ENCODE measurements at places on chromosomes 6 and 20.

DNA sequence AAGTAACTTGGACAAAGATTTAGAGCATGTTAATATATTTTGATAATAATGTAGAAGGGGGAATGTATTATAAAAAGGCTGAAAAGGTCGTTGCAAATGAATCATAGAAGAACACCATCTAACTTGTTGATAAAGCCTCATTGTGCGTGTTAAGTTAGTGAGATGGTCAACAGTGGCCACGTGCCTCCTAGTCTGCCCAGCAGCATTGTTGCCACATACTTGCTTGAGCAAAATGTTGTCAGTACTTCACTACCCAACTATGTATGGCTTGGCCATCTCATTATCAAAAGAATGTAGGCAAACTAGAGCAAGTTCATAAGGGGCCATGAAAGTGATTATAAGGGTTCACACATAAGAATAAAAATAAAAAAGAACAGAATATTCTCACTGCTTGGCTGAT, 84.6 kb downstream of the PHACTR1 start:
- DNase-seq, result no peak

DNA sequence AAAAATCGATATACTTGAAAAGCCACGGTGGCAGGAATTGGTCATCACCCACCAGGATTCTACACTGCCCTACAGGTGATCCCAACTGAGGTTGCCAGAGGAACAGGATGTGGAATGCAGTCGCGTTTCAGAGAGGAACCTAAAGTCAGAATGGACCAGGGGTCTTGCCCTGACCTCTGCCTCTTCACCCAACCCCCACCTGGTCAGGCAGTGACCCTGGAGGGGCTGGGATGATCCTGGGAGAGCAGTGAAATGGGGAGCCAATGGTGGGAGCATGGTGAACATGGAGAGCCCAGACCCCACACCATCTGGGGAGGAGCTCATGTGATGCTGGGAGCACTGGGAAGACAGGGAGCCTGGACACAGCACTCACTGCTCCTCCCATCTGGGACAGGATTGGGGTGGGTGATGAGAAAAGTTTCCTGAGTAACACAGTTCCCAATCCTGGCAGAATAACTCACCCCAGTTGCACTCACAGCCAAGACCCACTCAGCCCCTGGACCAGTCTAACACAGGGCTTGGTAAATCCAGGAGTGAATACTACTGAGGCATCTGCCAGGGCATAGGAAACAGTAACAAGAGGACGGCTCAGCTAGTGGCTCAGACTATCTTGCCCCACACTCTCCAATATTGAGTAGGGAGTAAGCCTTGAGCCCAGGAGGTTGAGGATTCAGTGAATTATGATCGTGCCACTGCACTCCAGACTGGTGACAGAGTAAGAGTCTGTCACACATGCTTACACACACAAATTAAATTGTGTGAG, 1.7 kb upstream of the ULBP2 start:
- DNase-seq, result no peak

DNA sequence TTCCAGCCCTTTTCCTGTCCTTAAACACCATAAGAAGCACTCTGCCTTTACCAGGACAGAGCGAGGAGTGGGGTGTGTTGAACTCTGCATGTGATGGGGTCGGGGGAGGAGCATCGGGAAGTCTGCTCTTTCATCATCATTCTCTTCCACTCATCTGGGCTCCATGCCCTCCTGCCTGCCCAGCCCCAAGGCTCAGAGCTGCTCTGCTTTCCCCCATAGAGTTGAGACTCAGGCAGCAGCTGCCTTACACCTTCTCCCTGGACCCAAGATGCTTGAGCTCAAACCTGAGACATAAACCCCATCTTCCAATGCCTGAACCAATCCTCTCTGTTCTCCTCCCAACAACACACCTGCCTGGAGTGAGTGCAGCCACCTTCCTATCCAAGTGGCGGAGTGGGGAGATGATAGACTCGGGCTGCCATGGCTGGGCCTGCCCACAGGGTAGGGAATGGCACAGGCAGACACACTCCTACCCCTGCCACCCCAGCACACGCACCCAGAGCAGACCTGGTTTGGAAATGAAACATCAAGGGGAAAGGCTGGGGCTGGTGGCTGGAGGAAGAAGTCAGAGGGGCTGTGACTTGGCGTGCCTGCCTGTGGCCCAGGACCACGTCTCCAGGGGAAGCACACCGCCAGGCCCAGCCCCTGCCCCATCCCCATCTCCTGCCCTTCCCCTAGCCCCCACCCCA, 28.4 kb downstream of the TFEB start:
- no peak for DNase-seq

DNA sequence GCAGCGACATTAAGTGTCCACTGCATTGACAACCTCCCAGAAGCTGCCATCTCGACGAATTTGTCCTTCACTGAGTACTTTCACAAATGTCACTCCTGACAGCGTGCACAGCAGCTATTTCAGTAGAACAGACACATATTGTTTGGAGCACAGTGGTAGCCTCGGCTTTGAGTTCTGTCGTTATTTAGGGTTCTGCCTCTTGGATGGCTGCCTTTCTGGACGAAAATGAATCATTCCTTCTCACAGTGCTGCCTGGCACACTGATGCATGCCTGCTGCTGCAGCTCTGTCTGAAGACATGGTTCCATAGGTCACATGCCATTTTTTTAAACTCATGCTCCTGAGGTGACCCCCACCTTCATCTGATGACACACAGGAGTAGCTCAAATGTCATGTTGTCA, 477.0 kb downstream of the C6orf118 start:
- no peak for DNase-seq

DNA sequence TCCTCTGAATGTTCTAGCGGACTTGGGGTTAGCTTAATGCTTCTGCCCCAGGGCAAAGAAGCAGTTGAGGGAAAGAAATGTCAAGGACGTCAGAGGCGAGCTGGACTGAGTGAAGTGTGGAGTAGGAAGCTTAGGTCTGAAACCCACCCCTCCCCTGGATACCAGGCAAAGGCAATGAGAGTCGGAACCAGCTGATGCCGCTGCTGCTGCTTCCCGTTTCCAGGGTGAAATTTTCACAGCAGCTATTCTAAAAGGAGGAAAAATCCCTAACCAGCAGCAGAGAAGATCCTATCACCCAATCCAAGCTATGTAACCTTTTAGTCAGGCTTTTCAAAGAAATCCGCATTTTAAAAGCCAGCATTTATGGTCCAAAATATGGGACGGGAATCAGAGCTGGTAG, 564.3 kb downstream of the LMBRD1 start:
- no peak for DNase-seq

GRCh38 chr20:24955045-24955444, 6.0 kb downstream of the CST7 start:
- DNase-seq, result no peak

- no peak for DNase-seq
Measured at GRCh38 chr6:235763-236360, 56.4 kb upstream of the DUSP22 start.

DNA sequence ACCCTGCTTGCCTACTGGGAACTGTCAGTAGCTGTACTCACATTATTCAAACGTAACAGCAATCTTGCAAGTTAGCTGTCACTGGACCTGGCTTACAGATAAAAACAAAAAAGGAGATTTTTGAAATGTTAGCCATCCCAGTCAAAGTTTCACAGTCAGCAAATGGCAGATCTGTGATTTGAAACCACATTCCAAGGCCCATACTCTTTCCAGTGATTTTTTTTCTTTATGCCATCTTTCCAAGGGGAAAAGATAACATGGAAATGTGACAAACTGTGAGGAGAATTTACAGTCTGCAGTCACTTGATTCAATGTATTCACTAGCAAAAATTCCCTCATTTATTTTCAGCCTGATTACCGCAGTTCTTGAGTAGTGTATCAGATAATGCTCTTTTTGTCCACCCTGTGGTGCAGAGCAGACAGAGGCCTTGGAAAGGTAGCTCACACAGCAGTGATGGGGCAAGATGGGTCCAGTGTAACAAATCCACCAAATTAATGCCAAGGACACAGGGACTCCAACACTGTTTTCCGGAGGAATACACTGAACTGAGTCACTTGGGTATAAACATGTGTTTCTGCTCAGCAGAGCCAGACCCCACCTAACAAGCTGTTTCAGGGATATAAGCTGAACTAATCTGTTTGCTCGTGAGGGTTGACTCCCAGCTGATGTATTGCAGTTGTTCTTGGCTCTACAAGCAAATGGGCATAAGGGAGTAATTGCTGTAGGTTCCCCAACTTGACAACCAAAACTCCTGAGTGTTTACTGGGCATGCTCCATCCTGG, 49.9 kb upstream of the ADGRF1 start:
- DNase-seq, result no peak

- DNase-seq, result no peak
Measured at GRCh38 chr20:458776-459175, 3.6 kb downstream of the TBC1D20 start.

DNA sequence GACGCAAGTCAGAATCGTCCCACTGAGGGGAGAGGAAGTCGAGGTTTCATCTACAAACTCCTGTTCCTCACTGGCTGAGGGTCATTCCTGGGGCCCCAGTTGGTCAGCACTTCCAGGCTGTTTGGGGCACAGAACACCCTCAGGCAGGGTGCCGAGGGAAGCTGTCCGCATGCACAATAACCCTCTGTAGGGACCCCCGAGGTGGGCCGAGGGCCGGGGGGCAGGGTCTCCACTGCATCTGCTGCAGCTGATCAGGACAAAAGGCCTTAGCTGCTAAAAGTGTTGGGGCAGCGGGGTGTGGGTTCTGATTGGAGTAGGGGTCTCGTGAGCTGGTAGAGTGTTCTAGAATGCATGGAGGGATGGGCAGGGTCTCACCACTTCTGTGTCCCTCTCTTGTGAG, 125.1 kb downstream of the TOX2 start:
- no peak for DNase-seq

DNA sequence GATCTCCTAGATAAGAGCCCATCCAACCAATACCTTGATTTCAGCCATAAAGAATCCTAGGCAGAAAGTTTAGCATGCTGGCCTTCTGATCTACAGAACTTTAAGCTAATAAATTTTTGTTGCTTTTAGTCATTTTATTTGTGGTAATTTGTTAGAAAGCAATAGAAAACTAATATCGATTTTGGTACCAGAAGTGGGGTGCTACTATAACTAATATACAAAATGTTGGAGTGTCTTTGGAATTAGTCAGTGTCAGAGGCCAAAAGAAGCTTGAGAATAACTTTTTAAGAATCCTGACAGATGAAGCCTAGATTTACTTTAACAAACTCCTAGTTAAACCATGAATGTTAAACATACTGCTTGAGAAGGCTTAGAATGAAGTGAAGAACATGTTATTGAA, 83.6 kb upstream of the HSF2 start:
- DNase-seq, result no peak

DNA sequence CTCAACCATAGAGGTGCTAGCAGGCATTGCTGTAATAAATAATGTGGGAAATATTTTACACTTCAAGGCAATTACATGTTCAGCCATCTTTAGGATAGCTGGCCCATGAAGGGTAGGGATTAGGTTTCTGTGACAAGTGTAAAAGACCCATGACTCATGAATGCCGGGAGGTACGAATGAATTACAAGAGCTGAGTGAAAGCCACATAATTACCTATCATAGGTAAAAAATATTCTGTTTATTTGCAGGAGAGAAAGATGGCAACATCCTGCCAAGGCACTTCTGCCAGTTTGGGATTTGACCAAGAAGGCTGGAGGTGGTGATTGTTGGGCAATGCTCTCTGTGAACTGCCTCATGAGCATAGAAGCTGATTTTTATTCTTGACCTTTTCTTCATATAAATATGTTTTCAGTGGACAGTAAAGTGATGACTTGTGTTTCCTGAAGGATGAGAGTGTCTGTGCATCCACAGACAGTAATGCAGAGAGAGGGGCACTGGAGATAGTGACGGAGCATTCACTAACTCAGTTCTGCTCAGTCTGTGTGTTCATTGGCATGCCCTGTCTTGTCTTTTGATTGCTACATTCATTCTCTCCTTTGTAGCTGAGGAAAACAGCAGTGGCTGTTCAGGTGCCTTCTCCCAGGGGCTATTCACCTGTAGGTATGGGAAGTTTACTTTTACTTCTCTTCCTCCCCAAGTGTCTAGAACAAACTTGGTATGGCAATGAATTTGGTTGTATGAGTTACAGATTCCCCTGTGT, 481.1 kb downstream of the TFAP2B start:
- no peak for DNase-seq

DNA sequence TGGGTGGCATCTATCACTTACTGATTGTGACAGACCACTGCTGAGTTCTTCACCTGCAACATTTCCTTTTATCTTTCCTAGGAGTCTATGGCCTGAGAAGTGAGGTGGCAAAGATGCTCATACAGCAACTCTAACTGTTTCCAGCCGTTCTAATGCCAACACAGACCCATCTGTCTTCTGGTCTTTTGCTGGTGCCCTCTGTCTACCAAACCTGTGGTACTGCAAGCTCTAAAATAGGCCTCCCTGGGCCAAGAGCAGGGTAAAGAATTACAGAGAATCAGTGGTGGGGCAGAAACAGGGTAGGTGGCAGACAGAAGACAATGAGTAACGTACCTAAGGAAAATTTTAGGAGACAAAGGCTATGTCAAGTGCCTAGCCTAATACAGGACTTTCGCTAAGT, 611.0 kb upstream of the FLRT3 start:
- no peak for DNase-seq

DNA sequence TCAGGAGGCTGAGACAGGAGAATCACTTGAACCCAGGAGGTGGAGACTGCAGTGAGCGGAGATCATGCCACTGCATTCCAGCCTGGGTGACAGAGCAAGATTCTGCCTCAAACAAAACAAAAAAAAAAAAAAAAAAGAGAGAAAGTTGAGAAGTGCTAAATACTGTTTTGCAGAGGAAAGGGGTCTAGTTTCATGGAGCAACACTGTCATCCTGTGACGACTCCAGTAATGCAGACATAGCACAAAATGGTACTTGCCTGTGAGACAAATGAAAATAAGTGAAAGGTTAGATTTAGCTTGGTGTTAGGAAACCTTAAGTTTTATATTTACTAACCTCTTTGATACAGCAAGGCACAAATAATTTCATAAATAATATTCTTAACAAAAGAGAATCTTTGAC, 29.7 kb downstream of the CEP162 start:
- DNase-seq, result no peak

- DNase-seq, result no peak
Measured at GRCh38 chr20:1946762-1947534, 46.9 kb downstream of the PDYN start.

DNA sequence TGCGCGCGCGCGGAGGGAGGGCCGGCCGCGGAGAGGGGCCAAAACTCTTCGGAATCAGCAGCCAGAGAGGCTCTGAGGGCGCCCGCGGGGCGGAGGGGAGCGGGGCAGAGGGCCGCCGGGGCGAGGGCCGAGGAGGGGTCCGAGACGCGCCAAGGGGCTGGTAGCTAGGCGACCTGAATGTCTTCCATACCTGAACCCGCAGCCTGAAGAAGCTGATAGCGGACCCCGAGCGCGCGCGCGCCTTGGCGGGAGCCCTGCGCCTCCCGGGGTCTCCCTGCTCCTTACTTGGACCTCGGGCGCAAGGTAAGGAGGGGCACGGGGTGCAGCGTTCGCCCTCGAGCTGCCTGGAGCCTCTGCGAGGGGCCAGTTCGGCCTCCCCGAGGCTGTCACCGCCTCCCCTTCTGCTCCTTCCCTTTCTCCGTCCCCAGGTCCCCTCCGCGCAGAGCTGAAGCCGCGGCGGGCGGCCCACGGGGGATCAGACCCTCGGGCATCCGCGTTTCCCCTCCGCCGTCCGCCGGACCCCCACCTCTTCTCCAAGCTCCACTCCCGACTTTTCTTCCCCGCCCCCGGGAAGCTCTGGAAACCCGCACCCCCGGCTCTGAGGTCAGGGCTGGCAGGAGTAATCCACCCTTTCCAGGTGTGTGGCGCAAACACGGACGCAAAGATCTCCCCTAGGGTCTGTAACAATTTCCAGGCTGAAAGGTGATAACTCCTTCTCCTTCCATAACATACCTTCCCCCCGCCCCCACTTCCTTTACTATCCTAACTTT, 13.1 kb upstream of the DEK start:
- no peak for DNase-seq
